ENCODE measurements at places on chromosomes 2 and 18. TPM values are rescaled to one million over a fixed set of nuclear protein-coding genes. Genes with fewer than 3 reads are reported as not detected.

DNA sequence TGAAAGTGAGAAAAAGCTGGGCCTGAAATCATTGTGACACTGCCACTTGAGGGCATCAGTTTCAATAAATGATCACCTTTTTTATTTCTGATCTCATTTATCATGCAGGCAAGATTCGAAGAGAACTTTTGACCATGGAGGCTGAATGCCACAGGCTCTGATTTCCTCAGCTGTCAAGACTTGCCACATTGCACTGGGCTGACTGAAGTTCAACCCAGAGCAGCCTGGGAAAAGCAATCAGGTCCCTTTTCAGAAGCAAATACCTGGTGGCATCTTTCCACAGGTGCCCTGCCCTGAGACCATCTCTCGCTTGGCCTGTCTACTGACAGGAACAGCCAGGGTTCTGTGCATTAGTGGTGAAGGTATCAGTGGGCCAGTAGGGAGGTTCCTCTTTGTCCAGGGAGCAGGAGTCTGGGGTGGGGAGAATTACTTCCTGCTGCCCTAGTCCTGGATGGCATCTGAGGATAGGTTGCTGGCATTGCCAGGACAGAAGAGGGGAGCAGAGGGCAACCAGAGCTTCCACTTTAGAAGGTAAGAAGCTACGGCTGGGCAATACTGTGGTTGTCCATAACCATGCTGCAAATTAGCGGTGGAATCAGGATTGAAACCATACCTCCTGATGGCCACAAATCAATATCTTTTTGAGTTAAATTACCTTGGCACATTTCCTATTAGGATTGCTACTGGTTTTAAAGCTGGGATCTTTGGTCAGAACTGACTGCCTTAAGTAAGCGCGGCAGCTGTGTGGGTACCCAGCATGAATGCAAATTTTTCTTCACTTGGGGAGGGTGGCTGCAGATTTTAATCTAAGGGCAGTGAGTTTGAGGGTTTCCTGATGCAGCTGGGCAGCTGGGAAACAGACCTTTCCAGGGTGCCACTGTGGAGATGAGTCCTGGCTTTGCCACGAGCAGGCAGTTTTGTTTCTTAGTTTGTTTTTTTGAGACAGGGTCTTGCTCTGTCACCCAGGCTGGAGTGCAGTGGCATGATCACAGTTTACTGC lies 394.5 kb downstream of the ALK start:
- no peak for DNase-seq
- peaks cover 5% of the 10 kb centered on the region for H3K4me1 ChIP-seq
- H3K27me3 ChIP-seq: no peaks in the 10 kb centered on the region
- H3K36me3 ChIP-seq: no peaks in the 10 kb centered on the region
- no peak overlapping the region for H3K4me3 ChIP-seq

DNA sequence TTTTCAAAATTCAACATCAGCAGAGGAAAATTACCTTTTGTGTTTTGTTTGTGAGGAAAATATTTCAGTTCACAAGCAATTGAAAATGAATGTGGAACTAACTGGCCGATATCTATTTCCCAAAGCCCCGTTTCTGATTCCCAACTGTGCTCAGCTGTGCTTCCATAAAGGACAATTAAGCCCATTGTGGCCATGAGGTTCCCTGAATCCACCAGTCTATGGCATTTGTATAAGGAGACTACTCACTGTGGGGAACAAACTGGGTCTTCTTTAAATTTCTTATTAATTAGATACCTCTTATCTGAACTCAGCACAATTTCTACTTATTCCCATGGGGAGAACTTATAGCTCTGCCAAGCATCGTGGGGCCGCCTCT lies 31.4 kb upstream of the AGAP1 start:
- H3K27me3 ChIP-seq: no peaks in the 10 kb centered on the region
- no peak for DNase-seq
- no peaks in the 10 kb centered on the region for H3K4me1 ChIP-seq
- no peak overlapping the region for H3K27ac ChIP-seq
- H3K36me3 ChIP-seq: no peaks in the 10 kb centered on the region
- H3K4me3 ChIP-seq: no peak overlapping the region

GRCh38 chr2:59025157-59025757 lies 784.1 kb upstream of the FANCL start:
- no peak overlapping the region for H3K27ac ChIP-seq
- no peaks in the 10 kb centered on the region for H3K36me3 ChIP-seq
- H3K4me3 ChIP-seq: no peak overlapping the region
- no peaks in the 10 kb centered on the region for H3K27me3 ChIP-seq
- DNase-seq: no peak

DNA sequence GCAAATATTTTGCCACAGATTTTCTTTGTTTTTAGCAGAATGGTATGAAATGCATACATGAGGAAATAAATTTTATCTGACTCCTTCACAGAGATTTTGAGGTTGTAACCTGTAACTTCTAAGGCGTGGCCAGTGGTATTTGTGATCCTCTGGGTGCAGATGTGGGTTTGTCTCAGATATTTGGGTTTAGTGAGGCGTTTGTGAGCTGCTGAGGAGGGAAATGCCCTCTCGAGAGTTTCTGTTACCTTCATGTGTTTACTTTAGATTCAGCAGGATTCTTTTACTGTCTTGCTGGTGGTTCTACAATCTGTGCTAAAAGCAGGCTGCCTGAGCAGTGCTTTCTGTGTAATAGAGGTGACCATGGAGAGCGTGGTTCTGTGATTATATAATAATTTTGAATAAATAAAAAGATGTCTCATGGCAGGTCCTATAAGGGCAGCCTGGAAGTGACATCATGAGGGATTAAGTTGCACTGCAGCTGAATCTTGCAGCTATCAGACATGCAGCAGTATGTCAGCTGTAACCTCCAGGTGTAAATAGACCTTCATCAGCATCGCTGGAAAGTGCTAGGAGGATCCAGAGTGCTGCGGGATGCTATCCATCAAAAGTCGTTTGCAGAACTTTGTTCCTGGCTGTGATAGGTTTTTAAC lies 34.1 kb downstream of the TANC1 start:
- no peak overlapping the region for H3K4me3 ChIP-seq
- H3K4me1 ChIP-seq: peaks cover 5% of the 10 kb centered on the region
- peaks cover 3% of the 10 kb centered on the region for H3K27me3 ChIP-seq
- no peaks in the 10 kb centered on the region for H3K36me3 ChIP-seq

- H3K4me3 ChIP-seq: no peak overlapping the region
- DNase-seq: no peak
These were observed 853.8 kb downstream of the TMEM182 start for GRCh38 chr2:103615611-103616105.

DNA sequence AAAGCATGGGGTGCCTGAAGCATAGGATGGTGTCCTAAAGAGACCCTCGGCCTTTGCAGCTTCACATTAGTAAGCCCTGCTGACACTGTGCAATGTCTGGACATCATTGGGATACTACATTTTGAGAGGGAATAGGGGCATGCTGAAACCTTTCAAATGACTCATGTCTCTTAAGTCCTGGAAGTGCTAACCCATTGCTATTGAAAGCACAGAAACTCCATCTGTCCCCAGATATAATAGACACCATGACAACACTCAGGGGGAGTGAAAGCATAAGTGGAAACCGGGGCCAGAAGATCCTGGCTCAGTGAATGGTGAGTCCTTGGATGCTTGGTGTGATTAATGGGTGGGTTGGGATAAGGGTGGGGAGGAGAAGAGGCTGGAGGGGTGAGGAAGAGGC lies 595.5 kb upstream of the ID2 start:
- H3K27ac ChIP-seq: no peak overlapping the region
- H3K36me3 ChIP-seq: peaks cover 6% of the 10 kb centered on the region
- no peak overlapping the region for H3K4me3 ChIP-seq
- H3K4me1 ChIP-seq: no peaks in the 10 kb centered on the region
- DNase-seq: no peak

DNA sequence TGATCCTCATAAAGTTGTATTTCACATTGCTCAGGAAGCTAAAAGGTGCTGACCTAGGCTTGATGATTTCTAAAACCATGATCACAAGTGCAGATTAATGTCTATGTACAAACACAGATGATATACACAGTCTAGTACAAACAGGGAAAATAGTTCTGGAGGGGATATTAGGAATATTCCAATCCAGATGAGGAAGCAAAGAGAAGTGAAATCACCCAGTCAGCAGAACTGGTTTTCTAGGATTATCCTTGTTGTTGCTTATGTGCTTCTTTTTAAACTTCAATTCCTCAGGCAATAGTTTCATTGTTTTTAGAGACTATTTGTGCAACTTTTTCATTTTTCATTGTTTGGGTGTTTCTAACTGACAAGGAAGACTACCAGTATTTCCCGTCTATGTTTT lies 4.7 kb downstream of the IL1A start:
- peaks cover 38% of the 10 kb centered on the region for H3K4me1 ChIP-seq
- no peak overlapping the region for H3K4me3 ChIP-seq
- DNase-seq: no peak
- no peak overlapping the region for H3K27ac ChIP-seq

- peak overlapping the region; percentile 65 for H3K4me3 ChIP-seq
- H3K36me3 ChIP-seq: peaks cover 5% of the 10 kb centered on the region
- peaks cover 68% of the 10 kb centered on the region for H3K4me1 ChIP-seq
These were observed 3.2 kb upstream of the TTC39C start for GRCh38 chr18:24011123-24011917.

Gene TDRD15
- total RNA-seq: not detected

Gene ALPI
- not detected for total RNA-seq

Gene ANKRD30BL
- total RNA-seq: not detected

Gene NT5DC4
- not detected for total RNA-seq
